ENCODE measurements at places on chromosomes 11 and 22.

DNA sequence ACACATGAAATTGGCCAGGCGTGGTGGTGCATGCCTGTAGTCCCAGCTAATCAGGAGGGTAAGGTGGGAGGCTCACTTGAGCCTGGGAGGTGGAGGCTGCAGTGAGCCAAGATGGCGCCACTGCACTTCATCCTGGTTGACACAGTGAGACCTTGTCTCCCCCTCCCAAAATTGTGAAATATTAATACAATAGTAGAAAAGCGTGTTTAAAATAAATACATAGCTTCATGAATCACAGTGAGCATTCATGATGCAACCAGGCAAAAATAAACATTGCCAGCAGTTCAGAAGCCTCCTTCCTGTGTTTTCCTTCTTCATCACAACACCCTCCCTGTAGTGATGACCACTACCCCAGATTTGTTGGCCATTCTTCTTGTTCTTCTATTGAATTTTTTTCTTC, 4.3 kb upstream of the TEAD1 start:
- DNase-seq: no peak

DNA sequence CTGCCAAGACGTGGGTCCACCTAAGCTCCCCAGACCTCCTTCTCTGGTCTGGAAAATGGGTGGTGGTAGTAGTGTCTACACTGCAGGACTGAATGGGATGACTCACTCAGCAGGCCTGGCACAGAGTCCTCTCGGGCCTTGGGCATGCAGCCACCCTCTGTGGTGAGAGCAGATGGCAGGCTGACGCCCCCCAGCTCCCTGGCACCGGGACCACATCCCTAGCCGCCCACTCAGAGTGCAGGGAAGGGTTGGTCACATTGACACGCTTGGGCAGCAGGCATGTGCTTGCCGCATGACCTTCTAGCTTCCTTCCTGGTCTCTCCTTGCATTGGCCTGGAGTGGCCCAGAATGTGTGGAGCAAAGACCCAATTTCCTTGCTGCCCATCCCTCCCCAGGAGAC, 30.7 kb upstream of the PRODH start:
- no peak for DNase-seq

DNA sequence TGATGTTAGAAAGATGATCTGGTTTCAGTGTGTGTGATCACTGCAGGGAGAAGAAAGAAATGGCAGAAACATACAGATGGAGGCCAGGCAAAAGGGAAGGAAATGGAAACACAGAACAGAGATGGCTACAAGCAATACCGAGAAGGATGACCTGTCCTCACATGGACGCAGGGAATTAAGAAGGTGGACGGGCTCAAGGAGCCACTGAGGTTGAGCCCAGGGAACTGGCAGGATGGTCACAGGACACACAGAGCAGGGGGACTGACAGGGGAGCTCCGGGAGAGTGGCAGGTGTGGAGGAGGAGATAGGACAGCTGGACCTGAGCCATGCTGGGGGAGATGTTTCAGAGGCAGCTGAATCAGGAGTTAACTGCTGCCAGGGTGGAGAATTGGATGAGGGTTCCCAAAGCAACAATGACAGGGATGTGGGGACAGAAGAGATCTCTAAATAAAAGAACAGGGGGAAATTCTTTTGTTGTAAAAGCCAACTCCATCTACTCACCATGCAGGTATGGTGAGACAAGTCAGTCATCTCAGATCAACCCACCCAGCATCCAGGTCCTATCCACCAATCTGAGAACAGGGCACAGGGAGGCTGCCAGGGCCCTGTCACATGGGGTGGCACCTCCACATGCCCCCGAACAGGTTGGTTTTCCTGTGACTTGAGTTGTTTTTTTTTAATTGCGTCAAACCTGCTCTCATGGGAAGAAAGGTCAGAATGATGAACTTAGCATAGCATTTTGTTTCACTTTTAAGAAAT, 26.3 kb downstream of the KLHL22 start:
- no peak for DNase-seq

GRCh38 chr11:82903843-82904586, 2.5 kb downstream of the DDIAS start:
- DNase-seq: no peak

DNA sequence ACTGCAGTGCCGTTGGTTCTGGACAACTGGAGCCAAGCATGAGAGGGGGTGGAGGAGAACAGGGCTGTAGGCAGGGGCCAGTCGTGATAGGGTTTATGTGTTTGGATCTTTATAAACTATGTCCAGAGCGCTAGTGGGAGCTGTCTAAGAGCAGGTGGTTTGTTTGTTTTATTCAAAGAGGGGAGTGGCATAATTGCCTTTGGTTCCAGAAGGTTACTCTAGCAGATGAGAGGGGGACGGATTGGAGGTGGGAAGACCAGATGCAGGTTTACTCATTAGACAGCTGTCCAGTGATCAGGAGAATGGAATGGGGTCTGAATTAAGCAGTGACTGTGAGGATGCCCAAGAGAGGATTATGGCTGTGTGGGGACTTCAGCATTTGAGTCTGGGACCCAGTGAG, 109.3 kb upstream of the TBCEL start:
- no peak for DNase-seq

- DNase-seq: no peak
Observed at GRCh38 chr11:70281156-70281609, 10.7 kb downstream of the PPFIA1 start.

GRCh38 chr22:43393132-43393843, 18.5 kb upstream of the MPPED1 start:
- no peak for DNase-seq

DNA sequence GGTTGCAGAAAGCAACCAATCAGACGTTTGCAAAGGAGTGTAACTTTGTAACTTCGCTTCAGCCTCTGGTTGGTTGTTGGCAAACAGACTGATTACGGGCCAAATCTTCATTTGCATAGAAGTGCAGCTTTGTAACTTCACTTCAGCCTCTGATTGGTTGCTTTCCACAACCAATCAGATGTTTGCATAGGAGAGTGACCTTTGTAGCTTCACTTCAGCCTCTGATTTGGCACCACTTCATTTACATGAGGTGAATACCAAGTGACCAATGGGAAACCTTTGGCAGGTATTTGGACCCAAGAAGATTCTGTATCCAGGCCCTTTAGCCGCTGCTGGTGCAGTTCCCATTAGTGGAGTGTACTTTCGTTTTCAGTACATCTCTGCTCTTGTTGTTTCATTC, 16.0 kb downstream of the USP47 start:
- no peak for DNase-seq

DNA sequence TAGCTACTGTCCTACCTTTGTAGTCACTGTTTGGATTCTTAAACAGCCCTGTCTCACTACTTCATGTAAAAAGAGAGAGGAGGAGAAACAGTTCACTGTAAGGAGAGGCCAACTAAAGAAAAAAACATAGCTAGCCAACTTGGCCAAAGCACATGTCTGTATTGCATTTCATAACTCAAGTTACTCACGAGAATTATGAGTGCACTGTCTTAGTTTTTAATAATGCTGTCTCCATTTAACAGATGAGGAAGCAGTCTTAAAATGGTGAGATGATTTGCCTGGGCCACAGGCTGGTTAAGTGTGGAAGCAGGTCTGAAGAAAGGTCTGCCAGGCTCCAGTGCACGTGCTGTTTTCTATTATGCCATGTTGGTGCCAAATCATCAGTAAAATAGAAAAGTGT, 104.5 kb downstream of the UVRAG start:
- DNase-seq: no peak

DNA sequence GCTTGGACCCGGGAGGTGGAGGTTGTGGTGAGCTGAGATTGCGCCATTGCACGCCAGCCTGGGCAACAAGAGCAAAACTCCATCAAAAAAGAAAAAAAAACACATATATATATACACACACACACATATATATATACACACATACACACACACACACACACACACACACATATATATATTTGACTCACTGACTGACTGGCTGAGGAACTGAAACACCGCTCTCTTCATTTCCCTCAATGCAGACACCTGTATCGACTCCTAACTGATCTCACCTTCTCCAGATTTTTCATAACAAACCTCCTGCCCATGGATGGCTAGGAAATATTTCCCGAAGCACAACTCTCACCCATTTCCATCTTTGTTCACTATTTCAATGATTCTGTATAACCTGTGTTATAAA, 140.7 kb upstream of the ANO3 start:
- no peak for DNase-seq

- DNase-seq: no peak
Observed at GRCh38 chr22:20998411-20999336, 3.2 kb downstream of the THAP7 start.

DNA sequence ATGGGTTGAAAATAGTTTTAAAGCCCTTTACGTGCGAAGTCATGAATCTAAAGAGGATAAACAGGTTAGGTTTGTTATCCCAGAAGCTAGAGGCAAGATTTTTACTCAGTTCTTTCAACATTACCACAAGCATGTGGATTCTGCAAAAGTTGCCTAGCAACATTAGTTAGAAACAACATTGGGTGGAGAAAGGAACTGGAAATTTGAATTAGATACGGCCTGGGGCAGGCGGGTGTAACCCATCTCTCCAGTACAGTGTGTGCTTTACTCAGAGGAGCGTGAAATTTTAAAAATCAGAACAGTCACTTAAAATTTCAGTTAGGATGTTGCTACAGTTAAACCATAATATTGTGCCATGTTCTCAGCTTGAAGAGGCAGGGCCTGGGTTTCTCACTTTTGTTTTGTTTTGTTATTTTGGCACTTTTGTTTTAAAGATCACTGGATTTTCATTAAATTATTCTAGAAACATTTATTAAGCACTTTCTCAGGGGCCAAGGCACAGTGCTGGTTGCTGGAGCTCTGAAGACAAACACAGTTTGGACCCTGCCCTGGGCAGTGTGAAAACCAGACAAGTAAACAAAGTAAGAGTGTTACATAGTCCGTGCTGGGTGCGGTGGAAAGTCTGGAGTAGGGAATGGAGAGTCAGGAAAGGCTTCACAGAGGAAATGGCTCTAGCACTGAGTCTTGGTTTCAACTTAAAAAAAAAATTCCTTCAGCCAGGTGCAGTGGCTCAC, 4.4 kb upstream of the WEE1 start:
- DNase-seq: peak; percentile 62

DNA sequence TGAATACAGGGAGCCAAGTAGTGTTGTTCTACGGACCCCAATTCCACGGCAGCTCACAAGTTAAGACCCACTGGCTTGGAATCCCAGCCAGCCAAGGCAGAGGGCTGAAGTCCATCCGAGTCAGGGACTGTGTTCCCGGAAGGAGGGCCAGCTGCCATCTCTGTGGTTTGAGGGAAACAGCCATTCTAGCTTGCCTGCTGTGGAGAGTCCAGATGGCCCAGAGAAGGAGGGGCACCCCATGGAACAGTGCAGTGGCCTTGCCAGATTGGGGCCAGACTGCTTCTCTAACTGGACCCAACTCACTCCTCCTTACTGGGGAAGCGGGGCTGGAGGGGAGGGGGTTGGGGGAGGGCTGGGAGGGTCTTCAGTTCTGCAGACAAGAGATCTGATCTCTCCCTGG, 156.4 kb downstream of the FAM181B start:
- DNase-seq: no peak

- no peak for DNase-seq
Observed at GRCh38 chr22:22171357-22172218, 73.0 kb upstream of the VPREB1 start.

GRCh38 chr11:4916581-4916980, 2.6 kb downstream of the OR51G2 start:
- DNase-seq: no peak

GRCh38 chr11:89433278-89433677, 57.9 kb downstream of the NOX4 start:
- DNase-seq: no peak

DNA sequence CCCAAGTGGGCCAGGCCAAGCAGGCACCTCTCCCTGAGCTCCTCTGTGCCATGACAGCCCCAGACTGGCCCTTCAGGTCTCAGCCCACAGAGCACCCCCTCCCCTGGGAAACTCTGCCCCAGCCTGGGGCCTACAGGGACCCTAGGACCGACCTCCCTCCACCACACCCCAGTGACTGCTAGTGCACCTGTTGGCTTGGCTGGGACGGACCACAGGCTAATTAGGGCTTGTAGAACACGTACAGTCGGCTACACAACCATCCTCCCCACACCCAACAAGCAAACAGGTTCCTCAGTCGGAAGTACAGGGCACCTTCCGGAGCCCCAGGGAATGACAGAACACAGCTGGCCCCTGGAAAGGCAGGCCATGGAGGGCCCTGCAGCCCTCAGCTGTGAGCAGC, 4.3 kb downstream of the SBF1 start:
- no peak for DNase-seq

DNA sequence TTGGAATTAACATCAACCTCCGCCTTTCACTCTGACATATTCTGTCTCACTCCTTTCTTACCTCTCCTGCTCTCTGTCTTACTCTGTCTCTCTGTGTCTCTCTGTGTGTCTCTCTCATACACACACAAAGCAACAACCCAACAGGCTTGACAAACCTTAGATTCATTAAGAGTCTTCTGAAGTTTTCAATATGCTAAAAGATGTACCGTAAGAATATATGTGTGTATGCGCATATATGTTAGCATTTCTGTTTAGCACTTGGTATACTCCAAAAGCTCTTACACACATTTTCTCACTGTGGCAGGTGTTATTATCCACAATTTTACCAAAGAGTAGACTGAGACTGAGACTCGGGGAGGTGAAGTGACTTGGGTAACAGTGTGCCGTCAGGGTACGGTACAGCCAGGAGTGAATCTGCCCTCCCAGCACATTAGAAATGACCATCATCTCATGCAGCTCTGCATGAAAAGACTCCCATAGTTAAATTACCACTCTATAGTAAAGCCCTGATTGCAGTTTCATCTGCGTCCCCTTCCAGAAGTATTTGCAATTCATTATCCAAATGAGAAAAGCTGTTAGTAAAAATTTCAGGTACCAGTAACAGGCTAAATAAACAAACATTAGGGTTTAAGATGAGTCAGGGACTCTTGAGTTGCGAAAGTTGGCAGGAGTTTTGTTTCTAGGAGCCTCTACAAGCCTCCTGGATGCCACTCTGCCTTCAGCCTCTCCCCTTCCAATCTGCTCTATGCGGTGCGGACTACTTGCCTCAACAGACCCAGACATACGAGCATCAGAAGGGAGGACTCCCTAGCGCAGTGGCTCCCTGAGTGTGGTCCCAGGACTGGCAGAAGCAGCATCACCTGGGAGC, 195.2 kb upstream of the TMEM45B start:
- DNase-seq: no peak

DNA sequence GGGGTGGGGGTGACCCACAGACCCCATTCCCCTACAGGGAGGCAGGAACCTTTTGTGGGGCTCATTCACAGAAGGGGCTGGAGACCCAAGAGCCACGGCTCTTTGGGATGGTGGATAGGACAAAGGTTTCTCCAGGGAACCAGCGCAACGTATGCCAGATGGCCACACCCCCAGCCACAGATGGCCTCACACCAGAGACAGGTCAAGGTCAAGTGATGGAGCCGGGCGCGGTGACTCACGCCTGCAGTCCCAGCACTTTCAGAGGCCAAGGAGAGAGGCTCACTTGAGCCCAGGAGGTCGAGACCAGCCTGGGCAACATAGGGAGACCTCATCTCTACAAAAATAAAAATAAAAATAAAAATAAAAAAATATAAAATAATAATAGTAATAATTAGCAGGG, 17.1 kb upstream of the BRSK2 start:
- DNase-seq: no peak
